ENCODE measurements at places on chromosomes 12 and 14.

GRCh38 chr12:4451694-4452093 is 6.1 kb upstream of the FGF6 start:
- no peak for DNase-seq

- no peak for DNase-seq
Observed at GRCh38 chr12:45601888-45602287, 127.6 kb upstream of the ARID2 start.

DNA sequence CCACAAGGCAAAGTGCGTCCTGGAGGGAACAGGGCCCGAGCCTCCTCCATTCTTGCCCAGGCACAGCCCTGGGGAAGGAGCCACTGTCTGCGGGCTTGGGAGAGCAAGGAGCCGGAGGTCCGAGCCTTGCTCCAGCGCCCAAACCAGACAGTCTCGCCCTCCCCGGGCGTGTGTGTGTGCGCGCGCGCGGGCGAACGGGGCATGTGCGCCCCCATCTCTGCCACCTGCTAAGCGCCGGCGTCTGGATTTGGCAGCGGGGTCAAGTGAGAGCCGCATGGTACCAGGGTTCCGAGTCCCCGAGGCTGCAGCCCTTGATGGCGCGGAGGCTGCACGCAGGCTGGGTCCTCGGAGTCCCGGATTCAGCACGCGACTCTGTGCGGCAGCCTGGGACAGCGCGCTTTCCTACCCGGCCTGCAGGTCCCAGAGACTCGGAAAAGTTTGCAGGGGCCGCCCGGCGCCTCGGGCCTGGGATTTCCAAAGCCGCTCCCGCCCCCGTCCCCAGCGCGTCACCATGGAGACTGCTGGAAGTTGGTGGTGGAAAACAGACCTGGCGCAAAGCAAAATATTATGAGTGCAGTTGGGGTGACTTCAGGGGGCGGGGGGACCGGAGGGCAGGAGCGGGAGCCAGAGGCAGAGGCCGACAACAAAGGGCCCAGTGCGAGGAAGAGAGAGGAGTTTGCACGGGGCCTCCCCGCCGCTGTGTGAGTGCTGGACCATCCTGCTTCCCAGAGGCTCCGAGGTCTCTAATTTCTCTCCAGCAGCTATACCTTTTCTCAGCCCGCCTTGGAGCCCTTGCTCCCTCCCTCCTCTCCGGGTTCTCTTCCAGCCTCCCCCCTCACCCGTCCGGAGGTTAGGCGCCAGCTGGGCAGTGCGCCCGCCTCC is 4.2 kb downstream of the RFX4 start:
- no peak for DNase-seq

DNA sequence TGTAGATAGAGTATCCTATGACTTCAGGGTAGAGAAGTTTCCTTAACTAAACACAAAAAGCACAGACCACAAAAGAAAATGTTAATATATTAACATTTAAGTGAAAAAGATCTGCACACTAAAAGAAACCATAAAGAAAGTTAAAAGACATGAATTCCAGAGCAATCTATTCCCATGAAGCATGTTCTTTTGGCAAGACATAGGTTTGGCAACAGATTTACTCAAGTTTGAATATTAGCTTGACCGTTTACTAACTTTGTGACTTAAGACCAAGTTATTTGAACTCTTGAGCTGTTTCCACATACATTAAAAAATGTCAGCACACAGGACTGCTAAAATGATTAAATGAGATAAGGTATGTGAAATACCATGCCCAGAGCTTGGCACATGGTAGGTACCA is 35.7 kb upstream of the GZMB start:
- no peak for DNase-seq

DNA sequence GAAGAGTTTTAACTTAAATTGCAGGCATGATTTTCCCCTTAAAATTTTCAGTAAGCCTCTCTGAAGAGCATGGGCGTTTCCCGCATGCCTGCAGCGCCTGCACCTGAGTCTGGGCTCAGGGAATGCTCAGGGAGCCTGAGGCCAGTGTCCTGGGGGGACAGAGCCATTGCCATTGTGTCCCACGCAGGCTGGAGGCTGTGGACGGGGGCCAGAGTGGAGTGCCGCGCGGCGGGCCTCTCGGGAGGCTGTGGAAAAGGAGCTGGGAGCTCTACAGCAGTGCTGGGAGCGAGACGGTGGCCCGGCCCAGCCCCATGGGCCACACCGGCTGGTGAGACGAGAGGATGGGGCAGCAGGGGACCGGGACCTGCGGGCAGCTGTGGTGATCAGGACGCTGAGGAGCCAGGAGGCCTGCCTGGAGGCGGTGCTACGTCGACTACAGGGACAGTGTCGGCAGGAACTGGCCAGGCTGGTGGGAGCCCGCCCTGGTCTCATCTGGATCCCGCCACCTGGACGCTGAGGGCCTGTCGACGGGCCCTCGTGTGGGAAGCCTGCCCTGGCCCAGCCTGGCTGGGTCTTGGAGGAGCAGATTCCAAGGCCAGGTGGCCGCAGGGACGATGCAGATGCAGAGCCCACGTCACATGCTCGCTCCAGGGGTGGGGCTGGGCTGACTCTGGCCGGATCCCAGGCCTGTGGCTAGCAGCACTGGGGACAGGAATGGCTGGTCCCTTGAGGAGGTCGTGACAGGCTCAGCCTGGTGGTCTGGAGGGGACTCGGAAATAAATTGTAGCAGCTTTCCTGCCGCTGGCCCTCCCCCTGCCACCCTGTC is 7.6 kb downstream of the TEDC1 start:
- DNase-seq, result peak; percentile 38

DNA sequence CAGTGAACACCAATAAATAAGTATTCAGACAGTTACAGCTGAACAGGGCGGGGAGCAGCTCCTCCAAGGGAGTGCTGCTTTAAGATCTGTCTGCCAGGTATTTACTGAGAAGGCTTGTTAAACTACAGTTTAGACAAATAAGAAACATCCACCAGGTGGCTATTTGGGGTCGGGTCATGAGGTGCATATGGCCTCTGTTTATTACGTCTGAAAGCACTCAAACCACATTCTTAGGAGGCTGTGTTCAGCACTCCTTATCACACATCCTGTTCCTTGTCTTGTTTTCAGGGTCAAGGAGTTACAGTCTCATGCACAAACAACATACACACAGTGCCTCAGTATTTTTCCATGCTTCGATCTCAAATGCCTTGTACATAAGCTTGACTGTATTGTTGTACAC is 78.8 kb downstream of the KCNMB4 start:
- DNase-seq, result no peak

- no peak for DNase-seq
Observed at GRCh38 chr14:104967386-104968152, 10.6 kb downstream of the AHNAK2 start.

DNA sequence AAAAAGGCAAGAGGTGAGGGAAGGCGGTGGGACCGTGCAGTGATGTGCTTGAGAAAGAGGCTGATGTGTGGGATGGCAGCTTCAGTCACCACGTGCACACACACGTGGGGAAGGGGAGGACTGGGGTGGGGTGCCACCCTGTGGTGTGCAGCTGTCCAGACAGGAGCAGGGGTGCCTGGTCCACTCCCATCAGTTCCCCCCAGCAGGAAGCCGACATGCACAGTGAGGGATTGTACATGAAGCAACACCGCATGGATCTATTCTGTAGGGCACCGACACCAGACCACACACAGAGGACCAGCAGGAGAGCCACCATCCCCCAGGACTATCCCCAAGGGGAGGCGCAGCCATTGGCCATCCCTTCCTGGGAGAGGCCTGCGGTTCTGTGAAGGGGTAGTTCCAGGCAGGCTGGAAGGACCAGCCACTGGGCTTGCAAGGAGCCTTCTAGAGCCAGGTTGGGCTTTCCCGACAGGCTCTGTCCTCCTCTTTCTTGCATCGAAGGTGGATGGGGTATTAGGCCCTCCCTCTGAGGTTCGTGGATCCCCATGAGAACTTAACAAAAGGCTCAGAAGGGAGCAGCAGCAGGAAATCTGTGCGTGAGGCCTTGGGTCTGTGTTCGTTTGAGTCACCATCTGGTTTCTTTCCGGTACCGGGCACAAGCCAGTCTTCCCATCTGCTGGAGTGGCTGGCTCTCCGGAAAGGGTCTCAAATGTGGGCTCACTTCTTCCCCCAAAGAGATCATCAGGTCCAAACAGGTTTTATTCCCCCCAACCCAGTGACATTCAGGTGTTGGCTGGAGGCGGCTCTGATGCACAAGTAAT is 59.8 kb downstream of the PLEKHG3 start:
- no peak for DNase-seq

- DNase-seq, result no peak
Observed at GRCh38 chr14:96509457-96510090, 7.4 kb downstream of the PAPOLA start.

- DNase-seq, result no peak
Observed at GRCh38 chr14:29166507-29166906, 399.9 kb downstream of the FOXG1 start.

GRCh38 chr12:106255952-106256351 is 8.1 kb upstream of the CKAP4 start:
- DNase-seq, result no peak

DNA sequence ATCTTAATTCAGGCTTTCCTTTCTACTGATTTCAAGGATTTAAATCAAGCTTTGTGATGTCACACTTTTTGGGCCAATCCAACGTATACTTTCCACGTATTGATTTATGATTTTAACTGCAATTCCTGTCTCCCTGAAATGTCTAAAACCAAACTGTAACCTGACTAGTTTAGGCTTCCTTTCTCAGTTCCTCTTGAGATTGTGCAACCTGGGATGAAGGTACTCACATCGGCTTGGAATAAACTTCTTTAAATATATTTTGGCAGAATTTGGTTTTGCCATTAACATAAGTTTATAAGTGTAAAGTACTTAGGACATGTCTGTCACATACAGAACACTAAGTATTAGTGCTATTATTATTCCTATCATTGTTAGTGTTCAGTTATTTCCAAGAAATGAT is 224.6 kb downstream of the CRADD start:
- DNase-seq, result no peak

DNA sequence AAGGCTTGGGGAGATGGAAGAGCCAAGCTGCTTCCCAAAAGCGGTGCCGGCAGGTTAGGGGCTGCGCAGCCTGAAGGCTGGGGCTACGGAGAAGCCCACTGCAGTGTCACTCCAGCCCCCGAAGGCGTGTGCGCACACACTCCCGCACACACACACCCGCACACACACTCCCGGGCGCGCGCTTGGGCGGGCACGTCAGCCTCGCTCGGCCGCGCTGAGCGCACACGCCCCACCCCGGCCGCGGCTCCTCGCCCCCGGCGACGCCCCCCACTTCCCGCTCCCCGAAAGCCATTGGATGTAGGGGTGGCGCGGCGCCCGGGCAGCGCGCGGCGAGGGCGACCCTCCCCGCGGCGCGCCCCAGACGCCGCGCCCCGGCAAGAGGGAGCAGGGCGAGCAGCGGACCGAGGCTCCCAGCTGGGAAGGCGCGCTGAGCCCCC is at the start of gene KCNK10:
Gene KCNK10 (minus strand): TSS at position 184 of the 437 bp plus-strand sequence. CDS start 471 bp downstream, outside the sequence.
- peak; percentile 35 for DNase-seq

- no peak for DNase-seq
Observed at GRCh38 chr12:110501399-110501751, 536 bp downstream of the VPS29 start.

DNA sequence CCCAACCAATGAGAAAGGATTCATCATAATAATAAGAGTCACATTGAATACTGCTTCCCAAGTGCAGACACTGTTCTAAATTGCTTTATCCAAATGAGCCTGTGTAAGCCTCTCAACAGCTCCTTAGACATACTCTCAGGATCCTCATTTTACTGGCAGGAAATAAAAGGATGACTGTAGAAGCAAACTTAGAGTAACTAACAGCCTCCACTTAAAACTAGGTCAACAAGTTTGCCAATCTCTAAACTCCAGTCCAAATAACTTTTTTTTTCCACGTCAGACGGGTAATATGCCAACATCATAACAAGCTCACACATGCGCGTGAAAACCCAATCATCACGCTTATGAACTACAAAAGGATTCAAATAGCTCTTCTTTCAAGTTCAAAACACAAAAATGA is 15.3 kb upstream of the DPF3 start:
- no peak for DNase-seq

DNA sequence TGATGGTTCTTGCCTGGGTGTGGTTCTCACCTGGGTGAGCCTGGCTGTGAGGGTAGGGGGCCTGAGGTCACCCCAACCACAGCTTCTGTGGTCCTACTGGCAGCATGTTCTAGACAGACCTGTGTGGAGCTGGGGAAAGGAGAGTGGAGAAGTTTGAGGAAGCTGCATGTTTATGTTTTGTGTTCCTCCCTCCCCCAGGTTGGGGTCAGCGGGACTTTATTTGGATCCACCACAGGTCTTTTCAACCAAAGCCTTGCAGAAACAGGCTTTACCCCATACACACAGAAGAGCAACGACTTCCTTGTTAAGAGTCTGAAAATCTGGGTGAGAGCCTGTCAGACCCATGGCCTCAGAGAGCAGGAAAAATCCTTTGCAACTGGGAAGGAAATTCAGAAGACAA is 5.6 kb downstream of the CD9 start:
- no peak for DNase-seq

GRCh38 chr12:40208707-40209446 is 15.9 kb upstream of the LRRK2 start:
- no peak for DNase-seq

DNA sequence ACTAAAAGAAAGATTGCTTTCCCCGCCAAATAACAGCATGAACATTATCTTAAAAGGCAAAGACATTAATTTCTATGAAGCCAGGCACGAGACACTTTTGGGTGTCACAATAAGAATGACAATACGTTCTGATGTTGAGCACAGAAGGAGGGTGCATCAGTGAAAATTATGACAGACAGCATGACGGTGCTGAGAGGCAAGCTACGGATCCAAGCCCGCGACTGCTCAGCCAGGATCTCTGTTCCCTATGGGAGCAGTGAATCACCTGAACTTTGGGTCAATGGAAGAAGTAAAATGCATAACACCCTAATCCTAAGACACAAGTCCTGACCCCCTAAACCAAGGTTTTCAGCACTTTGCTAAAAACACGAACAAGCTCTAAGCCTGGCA is 51.7 kb downstream of the SLC25A47 start:
- DNase-seq, result no peak

DNA sequence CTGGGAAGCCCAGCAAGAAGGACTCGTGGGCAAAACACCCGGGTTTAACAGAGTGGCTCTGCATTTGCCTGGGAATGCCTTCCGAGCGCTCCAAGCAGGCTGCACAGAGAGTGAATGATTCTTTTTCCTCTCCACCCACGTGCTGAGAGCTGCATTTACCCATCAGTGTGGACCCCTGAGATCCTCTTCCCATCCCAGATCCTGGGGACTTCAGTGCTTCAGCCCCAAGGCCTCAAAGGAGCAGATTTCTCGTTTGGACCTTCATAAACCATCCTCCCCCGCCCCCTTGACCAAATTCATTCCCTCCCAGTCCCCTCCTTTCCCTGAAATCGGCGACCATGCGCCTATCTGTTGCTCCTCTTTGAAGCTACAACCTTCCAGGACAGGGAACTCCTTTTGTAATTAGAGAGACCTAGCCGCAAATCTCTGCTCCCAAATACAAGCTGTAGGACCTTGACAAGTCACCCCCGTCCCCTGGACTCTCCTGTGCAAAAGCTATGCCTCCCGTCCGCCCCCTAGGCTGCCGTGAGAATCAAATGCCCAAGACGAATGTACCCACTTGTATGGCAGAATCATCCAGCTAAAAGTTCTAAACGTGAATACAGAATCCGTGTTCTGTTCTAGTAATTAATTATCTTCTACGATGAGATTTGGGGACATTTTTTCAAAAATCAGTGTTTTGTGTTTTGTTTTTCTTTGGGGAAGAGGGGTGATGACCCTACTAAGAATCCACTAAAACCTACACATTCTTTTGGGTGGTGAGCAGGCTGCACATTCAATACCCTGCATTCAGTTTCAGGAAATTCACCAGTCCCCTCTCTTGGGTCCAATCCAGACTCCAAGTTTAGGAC is 8.8 kb downstream of the TBX5 start:
- no peak for DNase-seq
